Neural crest cell (in vitro differentiated cells): ENCODE measurements at places on chromosomes 5 and 9. TPM values are rescaled to one million over a fixed set of nuclear protein-coding genes. Genes with fewer than 3 reads are reported as not detected.

GRCh38 chr9:37464006-37464405, 1.2 kb downstream of the ZBTB5 start:
- no peak overlapping the region for H3K27ac ChIP-seq
- H3K4me1 ChIP-seq = peaks cover 44% of the 10 kb centered on the region
- no peak for DNase-seq
- H3K36me3 ChIP-seq = no peaks in the 10 kb centered on the region
- no peaks in the 10 kb centered on the region for H3K27me3 ChIP-seq

DNA sequence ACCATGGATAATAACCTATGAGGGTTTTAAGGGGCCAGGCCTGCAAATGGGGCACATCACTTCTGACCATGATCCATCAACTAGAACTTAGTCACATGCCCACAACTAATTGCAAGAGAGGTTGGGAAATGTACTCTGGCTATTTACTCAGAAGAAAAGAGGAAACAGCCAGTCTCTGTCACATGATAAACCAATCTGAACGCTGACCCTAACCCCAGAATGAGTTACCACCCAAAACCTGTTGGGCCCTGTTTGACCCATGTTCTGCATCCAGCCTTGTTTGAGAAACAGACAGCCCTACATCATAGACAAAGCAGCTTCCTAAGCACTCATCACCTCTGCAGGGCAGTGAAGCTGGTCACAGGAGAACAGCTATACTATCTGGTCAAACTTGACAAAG, 5.8 kb downstream of the MACROH2A1 start:
- H3K27me3 ChIP-seq = no peaks in the 10 kb centered on the region
- peaks cover 50% of the 10 kb centered on the region for H3K4me1 ChIP-seq
- no peaks in the 10 kb centered on the region for H3K36me3 ChIP-seq

GRCh38 chr5:111584651-111585050, 72.3 kb upstream of the STARD4 start:
- no peak overlapping the region for H3K4me3 ChIP-seq
- no peaks in the 10 kb centered on the region for H3K4me1 ChIP-seq
- H3K36me3 ChIP-seq = no peaks in the 10 kb centered on the region
- no peaks in the 10 kb centered on the region for H3K27me3 ChIP-seq
- no peak for DNase-seq
- no peak overlapping the region for H3K27ac ChIP-seq

DNA sequence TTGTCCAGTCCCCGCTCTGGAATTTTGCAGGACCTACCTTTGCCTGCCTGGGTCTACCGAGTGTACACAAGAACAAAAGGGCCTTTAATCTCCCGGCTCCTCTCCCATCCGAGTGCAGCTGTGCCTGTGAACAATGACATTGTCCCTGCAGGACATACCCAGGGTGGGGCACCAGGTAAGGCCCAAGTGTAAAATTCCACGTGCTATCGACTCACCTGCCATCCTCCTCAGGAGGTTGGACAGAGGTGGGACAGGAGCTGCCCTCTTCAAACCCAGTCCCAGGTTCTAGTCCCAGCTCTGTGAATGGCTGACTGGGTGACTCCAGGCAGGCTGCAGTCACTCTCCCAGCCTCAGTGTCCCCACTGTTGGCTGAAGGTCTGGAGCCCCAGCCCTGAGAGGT, 159.6 kb upstream of the ALDH1B1 start:
- no peak for DNase-seq
- H3K4me3 ChIP-seq = no peak overlapping the region
- peak overlapping the region; percentile 39 for H3K27ac ChIP-seq
- peaks cover 35% of the 10 kb centered on the region for H3K4me1 ChIP-seq
- peaks cover 25% of the 10 kb centered on the region for H3K27me3 ChIP-seq

GRCh38 chr5:50967563-50968355, 301.3 kb downstream of the PARP8 start:
- H3K36me3 ChIP-seq = peaks cover 4% of the 10 kb centered on the region
- peaks cover 50% of the 10 kb centered on the region for H3K4me1 ChIP-seq
- no peak overlapping the region for H3K27ac ChIP-seq

GRCh38 chr5:175609526-175609925, 48.3 kb upstream of the HRH2 start:
- no peak overlapping the region for H3K4me3 ChIP-seq
- H3K36me3 ChIP-seq = no peaks in the 10 kb centered on the region
- H3K4me1 ChIP-seq = no peaks in the 10 kb centered on the region
- peaks cover 18% of the 10 kb centered on the region for H3K27me3 ChIP-seq
- DNase-seq = no peak

GRCh38 chr5:1666812-1667588, 132.6 kb downstream of the MRPL36 start:
- H3K27me3 ChIP-seq = peaks cover 50% of the 10 kb centered on the region
- H3K4me1 ChIP-seq = peaks cover 22% of the 10 kb centered on the region
- H3K4me3 ChIP-seq = peak overlapping the region; percentile 81
- H3K36me3 ChIP-seq = no peaks in the 10 kb centered on the region
- no peak overlapping the region for H3K27ac ChIP-seq

- H3K4me3 ChIP-seq = no peak overlapping the region
- no peaks in the 10 kb centered on the region for H3K36me3 ChIP-seq
- peaks cover 17% of the 10 kb centered on the region for H3K4me1 ChIP-seq
- no peak for DNase-seq
- H3K27me3 ChIP-seq = no peaks in the 10 kb centered on the region
Observed at GRCh38 chr5:168156170-168156569, 135.3 kb upstream of the WWC1 start.

DNA sequence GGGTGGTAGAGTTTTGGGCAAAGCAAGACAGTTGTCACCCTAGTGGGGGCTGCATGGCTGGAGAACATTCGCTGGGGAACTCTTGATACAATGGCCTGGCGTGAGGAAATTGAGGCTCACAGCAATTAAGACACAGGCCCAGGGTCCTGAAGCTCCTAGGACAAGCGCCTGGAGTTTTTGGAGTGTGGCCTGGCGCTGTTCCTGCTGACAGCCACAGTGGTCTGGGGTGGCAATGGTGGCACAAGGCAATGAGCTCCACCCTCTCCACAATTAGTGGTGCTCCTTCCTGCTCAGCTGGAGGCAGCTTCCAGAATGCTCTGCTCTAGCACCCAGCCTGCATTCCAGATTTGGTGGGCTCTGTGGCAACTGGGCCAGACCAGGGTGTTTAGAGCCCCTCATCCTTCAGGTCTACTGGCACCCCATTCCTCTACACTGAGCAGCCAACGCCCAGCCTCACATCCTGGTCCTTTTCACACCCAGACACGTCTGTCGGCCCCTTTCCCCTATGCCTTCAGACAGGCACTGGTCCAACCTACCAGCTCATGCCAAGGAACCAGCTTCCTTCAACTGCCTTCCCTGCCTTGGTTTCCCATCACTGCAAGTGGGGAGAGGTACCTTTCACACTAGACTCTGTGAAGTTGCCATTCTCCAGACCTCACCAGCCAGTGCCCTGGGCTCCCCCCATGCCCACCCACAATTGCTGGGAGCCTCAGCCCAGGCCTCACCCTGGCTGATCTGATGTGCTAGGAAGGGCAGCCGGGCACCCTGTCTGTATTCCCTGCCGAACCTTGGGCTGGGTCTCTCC, 138.1 kb upstream of the COL5A1 start:
- DNase-seq = no peak
- H3K27ac ChIP-seq = no peak overlapping the region
- H3K4me1 ChIP-seq = peaks cover 1% of the 10 kb centered on the region
- no peaks in the 10 kb centered on the region for H3K36me3 ChIP-seq
- H3K27me3 ChIP-seq = peaks cover 4% of the 10 kb centered on the region

- peaks cover 5% of the 10 kb centered on the region for H3K4me1 ChIP-seq
- H3K36me3 ChIP-seq = peaks cover 7% of the 10 kb centered on the region
- no peak for DNase-seq
- H3K27ac ChIP-seq = no peak overlapping the region
Observed at GRCh38 chr5:157719245-157719644, 12.0 kb upstream of the THG1L start.

- H3K4me1 ChIP-seq = peaks cover 53% of the 10 kb centered on the region
- H3K27ac ChIP-seq = no peak overlapping the region
- no peaks in the 10 kb centered on the region for H3K36me3 ChIP-seq
- no peaks in the 10 kb centered on the region for H3K27me3 ChIP-seq
- H3K4me3 ChIP-seq = no peak overlapping the region
- no peak for DNase-seq
Observed at GRCh38 chr5:154236536-154237375, 46.2 kb downstream of the GALNT10 start.

GRCh38 chr9:14393418-14393817, 79.5 kb upstream of the NFIB start:
- no peak for DNase-seq
- no peak overlapping the region for H3K27ac ChIP-seq
- no peak overlapping the region for H3K4me3 ChIP-seq
- H3K4me1 ChIP-seq = peaks cover 13% of the 10 kb centered on the region
- H3K27me3 ChIP-seq = no peaks in the 10 kb centered on the region

GRCh38 chr9:135480071-135480939, 723 bp downstream of the PPP1R26 start:
- DNase-seq = peak; percentile 15
- no peaks in the 10 kb centered on the region for H3K27me3 ChIP-seq
- H3K4me1 ChIP-seq = peaks cover 22% of the 10 kb centered on the region
- no peaks in the 10 kb centered on the region for H3K36me3 ChIP-seq

- H3K4me3 ChIP-seq = peak overlapping the region; percentile 94
- DNase-seq = no peak
- peaks cover 3% of the 10 kb centered on the region for H3K36me3 ChIP-seq
- no peak overlapping the region for H3K27ac ChIP-seq
- peaks cover 27% of the 10 kb centered on the region for H3K4me1 ChIP-seq
Observed at GRCh38 chr5:113293068-113293974, 141.5 kb downstream of the TSSK1B start.

DNA sequence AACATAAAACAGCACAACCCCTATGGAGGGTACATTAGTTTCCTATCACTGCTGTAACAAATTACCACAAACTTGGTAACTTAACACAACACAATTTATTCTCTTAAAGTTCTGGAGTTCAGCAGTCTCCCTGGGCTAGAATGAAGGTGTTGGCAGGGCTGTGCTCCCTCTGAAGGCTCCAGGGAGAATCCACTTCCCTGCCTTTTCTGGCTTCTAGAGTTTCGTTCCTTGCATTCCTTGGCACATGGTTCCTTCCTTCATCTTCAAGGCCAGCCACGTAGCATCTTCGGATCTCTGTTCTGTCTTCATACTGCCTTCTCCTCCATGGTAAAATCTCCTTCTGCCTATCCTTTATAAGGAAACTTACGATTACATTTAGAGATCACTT, 25.0 kb upstream of the GSN start:
- H3K36me3 ChIP-seq = peaks cover 10% of the 10 kb centered on the region
- no peak overlapping the region for H3K27ac ChIP-seq
- no peaks in the 10 kb centered on the region for H3K27me3 ChIP-seq
- DNase-seq = no peak

- peaks cover 17% of the 10 kb centered on the region for H3K4me1 ChIP-seq
- H3K27ac ChIP-seq = no peak overlapping the region
- no peak for DNase-seq
- H3K4me3 ChIP-seq = peak overlapping the region; percentile 21
- H3K27me3 ChIP-seq = peaks cover 17% of the 10 kb centered on the region
Observed at GRCh38 chr9:104750185-104750767, 2.8 kb downstream of the NIPSNAP3A start.

GRCh38 chr9:79224672-79225433, 346.9 kb upstream of the TLE4 start:
- no peak overlapping the region for H3K27ac ChIP-seq
- H3K27me3 ChIP-seq = no peaks in the 10 kb centered on the region
- H3K4me3 ChIP-seq = no peak overlapping the region
- no peaks in the 10 kb centered on the region for H3K4me1 ChIP-seq

- H3K4me1 ChIP-seq = no peaks in the 10 kb centered on the region
- H3K27ac ChIP-seq = no peak overlapping the region
- DNase-seq = no peak
- no peaks in the 10 kb centered on the region for H3K36me3 ChIP-seq
- H3K4me3 ChIP-seq = no peak overlapping the region
Observed at GRCh38 chr5:5350101-5350500, 72.4 kb upstream of the ICE1 start.

- no peaks in the 10 kb centered on the region for H3K4me1 ChIP-seq
- DNase-seq = no peak
- H3K27me3 ChIP-seq = no peaks in the 10 kb centered on the region
- H3K4me3 ChIP-seq = no peak overlapping the region
Observed at GRCh38 chr9:4680173-4680525, 780 bp downstream of the CDC37L1 start.

ODF2 gene
- 85.2 and 85.5 TPM in 2 replicates for total RNA-seq

MUSK gene
- not detected in 2 replicates for total RNA-seq

AGXT2 gene
- total RNA-seq = not detected in 2 replicates

HIGD2A gene
- total RNA-seq = 91.2 and 92.5 TPM in 2 replicates

MAST4 gene
- total RNA-seq = 7.3 TPM in 2 replicates

SLC6A19 gene
- total RNA-seq = not detected in 2 replicates

RETREG1 gene
- total RNA-seq = 4.6 and 6.2 TPM in 2 replicates

PALM2AKAP2 gene
- total RNA-seq = 5.6 and 7.1 TPM in 2 replicates

LEAP2 gene
- total RNA-seq = 2.9 and 3.1 TPM in 2 replicates

GRIN1 gene
- 0.14 and 0.44 TPM in 2 replicates for total RNA-seq

HAPLN1 gene
- total RNA-seq = 0.75 and 1.4 TPM in 2 replicates

B4GALT7 gene
- 30.0 and 30.1 TPM in 2 replicates for total RNA-seq

SLC36A3 gene
- not detected in 2 replicates for total RNA-seq
